ENCODE measurements at places on chromosomes 13 and 19.

- no peak for DNase-seq
These were observed 1.6 kb downstream of the ZNF565 start for GRCh38 chr19:36212895-36213294.

- DNase-seq = peak; percentile 56
These were observed 18.3 kb downstream of the VWA8 start for GRCh38 chr13:41942462-41943094.

GRCh38 chr13:20673715-20674114, 29.8 kb upstream of the IL17D start:
- no peak for DNase-seq

DNA sequence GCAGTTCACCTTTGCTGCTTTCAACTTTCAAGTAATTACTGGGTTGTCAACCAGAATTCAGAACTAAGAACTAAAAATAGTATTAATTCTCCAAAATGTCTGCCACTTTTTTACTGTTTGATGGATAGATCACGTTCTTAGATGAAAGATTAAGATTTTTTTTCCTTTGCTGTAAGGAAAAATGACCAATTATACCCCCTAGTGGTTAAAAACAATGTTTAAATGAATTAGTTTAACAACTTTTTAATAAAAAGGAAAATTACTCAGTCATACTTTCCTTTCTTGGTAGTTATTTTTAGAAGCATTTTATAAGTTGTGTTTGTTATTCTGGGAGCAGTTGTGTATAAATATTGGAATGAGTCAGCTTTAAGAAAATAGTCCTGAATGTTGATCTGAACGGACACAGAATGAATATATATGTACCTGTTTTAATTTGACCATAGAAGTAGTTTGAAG, 4.6 kb downstream of the TM9SF2 start:
- DNase-seq = no peak

- DNase-seq = peak; percentile 64
These were observed 453.9 kb downstream of the COG6 start for GRCh38 chr13:40109351-40109844.

DNA sequence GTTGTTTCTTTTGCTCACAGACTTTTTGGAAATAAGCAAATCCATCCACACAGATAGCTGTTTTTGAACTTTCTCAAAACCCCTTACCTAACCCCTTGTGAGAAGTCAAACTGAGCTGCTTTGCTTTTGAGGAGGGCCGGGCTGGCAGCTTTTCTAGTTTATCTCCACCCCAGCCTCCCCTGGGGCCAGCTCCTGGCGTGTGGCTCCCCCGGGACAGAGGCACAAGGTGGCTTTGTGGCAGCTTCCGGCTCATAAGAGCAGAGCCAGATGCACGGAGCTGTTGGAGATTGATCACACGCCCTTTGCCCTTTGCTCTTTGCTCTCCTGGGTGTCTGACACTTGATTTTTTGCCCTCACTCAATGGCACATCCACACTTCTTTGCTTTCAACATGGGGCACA, 24.9 kb upstream of the RNF113B start:
- DNase-seq = no peak

GRCh38 chr13:93227878-93228642, 1.5 kb downstream of the GPC6 start:
- no peak for DNase-seq

- no peak for DNase-seq
These were observed 22.2 kb downstream of the GPR42 start for GRCh38 chr19:35392742-35393715.

DNA sequence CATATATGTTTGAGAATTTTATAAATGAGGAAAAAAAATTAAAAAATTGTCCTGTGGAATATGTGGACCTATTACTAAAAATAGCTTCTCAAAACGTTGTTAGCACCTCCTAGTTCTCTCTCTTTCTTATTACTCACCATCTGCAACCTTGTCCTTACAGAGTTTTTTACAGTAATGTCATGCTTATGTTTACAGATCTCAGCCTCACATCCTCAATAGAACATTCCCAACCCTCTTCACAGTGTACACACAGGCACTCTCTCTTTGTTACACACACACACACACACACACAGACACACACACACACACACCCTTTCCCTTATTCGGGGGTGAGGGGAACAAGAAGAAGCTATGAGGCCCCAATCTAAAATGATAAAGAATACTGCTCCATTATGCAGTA, 197.7 kb downstream of the SLITRK6 start:
- DNase-seq = no peak

DNA sequence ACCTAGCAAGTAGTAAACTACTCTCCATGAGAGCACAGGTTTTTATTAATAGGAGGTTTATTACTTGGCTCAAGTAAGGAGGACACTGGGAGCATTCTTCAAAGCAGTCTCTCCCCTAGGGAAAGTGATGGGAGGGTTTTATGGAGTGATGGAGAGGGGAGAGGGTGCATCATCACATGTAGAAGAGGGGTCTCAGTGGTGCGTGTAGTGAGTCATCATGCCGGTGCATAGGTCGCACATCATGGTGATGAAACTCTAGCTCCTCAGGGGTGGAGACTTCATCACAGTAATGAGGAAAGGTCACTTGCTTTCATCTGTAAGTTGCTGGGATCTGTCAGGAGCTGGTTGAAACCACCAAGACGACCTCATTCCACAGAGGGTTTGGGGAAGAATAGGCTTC, 210.8 kb upstream of the UBL3 start:
- DNase-seq = no peak

GRCh38 chr19:49560358-49560900, 19.9 kb downstream of the NOSIP start:
- DNase-seq = no peak

- DNase-seq = no peak
These were observed 4.7 kb upstream of the DPF1 start for GRCh38 chr19:38228491-38229439.

DNA sequence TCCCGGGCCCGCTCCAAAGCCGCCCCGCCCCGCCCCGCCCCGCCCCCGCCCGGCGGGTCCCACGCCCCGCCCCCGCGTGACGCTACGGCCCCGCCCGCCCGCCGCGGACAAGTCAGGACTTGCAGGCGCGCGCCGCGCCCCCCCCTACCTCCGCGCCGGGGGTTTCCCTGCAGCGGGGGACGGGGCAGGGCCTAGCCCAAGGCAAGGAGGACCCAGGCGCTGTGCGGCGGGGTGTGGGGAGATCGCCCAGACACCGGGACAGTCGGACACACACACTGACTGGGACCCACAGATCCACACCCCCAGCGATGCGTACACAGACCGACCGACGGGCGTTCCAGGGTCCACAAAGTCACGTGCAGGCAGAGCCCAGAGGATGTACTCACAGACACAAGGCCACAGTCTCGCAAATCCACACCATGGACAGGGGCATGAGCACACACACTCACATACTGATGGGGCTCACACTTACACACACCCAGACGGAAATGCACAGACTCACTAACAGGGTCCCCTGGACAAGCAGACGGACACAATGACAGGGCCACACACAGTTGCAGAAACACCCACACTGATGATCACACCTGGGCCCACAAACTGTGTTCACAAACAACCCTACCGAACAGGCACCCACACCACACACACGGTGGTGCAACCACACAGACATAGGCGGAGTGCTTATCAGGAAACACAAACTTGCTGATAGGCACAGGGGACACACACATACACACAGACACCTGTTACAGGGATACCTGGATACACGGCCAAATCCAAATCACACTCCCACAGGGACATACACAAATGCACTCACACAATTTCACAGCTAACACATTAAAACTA, 436 bp upstream of the BBC3 start:
- DNase-seq = no peak

GRCh38 chr19:16087940-16088339, 11.6 kb downstream of the TPM4 start:
- DNase-seq = no peak

DNA sequence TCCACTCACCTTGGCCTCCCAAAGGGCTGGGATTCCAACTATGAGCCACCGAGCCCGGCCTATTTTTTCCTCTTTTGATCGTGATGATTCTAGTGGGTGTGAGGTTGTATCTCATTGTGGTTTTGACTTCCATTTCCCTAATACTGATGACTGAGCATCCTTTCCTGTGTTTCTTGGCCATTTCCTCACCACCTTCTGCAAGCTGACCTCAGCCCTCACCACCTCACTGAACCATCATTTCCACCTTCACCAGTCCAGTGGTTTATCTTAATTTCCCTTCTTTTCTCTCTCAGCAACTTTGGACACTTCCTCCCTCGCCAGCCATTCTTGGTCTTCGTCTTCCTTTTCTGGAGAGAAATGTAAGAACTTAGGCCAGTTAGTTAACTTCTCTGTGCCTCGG, 13.0 kb upstream of the BICRA start:
- no peak for DNase-seq

DNA sequence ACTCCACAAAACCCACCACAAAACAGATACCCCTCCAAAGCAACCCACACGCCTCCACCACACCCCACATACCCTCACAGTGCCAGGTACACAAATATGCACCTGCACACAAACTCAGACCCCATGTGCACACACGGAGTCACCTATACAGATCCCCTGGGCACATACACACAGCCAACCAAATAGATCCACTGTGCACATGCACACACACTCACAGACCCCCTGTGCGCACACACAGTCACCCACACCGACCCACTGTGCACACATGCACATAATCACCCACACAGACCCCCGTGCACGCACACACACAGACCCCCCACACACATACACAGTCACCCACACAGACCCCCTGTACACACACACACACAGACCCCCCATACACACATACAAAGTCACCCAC, 107.8 kb downstream of the HSPH1 start:
- DNase-seq = no peak

- no peak for DNase-seq
These were observed 20.7 kb downstream of the TBC1D4 start for GRCh38 chr13:75461314-75461713.

GRCh38 chr19:43700395-43701000, 15.4 kb upstream of the IRGC start:
- peak; percentile 9 for DNase-seq

Measured in AG04449 (cell line).